ENCODE measurements at places on chromosomes 5 and 9.

DNA sequence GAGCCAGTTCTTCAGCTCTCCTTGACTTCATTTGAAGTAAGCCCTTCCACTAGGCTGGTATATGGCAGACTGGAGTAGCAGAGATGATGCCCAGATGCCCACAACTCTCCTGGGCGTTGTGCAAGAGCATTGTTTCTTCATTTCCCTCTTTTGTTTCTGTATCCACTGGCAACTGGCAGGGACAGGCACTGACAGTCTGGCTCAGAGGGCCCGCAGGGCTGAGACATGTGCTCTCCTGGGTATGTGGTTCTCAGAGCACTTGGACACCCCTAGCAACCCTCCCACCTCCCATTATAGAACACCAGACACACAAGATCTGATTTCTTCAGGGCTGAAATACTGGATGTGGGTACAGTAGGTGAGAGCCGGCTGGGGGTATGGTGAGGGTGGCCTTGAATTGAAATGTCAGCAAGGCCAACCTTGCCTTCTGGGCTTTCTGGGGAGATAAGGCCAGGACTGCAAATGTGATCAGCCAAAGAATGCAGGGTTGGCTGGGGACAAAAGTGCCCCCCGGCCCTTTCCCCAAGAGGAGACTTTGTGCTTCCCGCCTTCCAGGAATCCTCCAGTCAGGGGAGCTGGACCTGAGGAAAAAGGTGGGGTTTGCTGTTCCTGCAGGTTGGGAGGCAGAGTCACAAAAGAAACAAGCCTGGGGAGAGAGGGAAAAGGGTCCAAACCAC is 28.6 kb upstream of the CTNNA1 start:
- DNase-seq, result no peak

DNA sequence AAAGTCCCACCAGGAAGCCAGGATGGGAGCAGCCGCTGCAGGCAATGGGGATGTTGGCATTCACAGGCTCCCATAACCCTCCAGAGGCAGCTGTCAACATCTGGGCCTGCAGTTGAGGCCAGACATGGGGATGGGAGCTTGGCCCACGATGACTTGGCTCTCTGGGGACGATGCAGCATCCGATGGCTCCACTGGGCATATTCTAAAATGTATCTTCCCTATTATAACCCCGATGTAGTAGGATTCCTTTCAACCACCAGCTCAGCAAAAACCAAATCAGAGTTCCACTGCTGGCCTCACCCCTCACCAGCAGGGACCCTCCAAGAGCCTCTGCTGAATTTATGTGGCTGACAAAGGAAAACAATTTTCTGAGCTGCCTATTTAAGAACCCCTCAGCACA is 7.1 kb downstream of the SPRY4 start:
- no peak for DNase-seq

DNA sequence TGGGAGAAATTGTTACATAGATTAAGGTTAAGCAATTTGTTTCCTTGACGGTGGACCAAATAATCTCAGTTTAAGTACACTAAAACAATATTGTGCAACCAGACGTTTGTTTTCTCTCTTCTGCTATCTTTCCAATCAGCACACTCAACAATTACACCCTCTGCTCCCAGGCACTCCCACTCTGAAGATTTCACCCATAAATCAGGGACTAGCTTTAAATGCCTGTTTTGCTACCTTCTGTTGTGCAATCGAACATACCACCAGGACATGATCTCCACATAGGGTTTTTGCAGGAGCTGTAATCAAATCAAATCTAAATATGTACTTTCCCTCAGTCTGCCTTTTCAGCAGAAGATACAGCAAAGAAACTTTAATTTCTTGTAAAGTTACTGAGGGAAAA is 405.8 kb upstream of the TLE4 start:
- no peak for DNase-seq

GRCh38 chr5:59588922-59589321 is 304.6 kb downstream of the PDE4D start:
- no peak for DNase-seq

- no peak for DNase-seq
Measured at GRCh38 chr5:59661954-59662615, 231.4 kb downstream of the PDE4D start.

DNA sequence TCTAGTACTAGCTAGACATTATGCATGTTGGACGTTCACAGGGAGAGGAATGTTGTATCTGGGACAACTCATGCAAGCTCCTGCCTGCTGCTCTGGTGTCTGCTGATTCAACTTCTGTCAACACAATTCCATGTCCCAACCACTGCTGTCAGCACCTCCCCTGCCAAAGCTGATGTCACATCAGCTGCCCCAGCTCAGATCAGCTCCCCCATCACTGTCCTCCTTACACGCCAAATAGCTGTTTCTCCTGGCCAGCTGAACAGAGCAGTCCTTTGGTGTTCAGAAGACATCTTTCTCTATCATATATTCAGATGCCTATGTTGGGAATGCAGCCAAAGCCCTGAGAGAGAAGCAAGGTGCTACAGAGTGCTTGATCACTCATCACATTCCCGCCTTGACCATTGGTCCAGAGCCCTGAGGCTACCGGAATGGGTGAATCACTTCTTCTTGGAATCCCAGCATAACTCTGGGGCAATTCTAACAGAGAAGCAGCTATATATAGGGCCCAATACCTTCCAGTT is 223.3 kb downstream of the SEC61B start:
- DNase-seq, result no peak

DNA sequence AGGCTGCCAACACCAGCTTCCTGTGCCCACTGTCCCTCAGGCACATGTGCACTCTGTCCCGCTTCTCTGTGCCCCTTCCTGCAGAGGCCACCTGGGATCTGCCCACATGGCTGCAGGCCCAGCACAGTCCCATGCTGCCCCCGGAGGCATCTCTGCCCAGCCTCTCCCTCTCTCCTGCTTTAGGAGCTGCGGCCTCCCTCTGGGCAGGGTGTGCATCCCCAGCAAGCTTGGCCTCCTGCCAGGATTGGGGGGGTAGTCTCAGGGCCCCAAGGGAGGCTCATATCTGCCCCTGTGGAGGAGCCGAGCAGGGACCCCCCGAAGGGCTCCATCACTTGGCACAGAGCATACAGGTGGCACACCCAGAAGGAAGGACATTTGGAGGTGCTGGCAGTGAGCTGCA is 24.8 kb downstream of the FLT4 start:
- no peak for DNase-seq

- DNase-seq, result peak; percentile 2
Measured at GRCh38 chr5:53381-54174, 38.4 kb upstream of the PLEKHG4B start.

- DNase-seq, result no peak
Measured at GRCh38 chr5:14322437-14323187, 179.5 kb downstream of the TRIO start.

DNA sequence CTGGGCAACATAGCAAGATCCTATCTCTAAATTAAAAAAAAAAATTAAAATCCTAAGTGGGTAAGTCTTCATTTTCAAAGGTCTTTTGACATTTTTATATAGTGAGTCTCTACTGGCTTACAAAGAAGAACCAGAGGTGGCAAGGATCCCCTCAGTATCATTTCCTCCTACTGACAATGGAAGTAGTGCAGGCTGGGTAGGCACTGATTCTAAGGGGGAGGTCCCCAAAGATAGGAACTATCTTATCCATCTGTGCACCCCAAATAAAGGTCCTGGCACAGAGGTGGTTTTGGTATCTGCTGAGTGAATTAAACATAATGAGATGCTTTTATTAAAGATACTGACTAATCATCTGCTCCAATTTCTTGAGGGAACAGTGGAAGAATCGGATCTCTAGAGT is 4.2 kb downstream of the FAM193B start:
- no peak for DNase-seq

DNA sequence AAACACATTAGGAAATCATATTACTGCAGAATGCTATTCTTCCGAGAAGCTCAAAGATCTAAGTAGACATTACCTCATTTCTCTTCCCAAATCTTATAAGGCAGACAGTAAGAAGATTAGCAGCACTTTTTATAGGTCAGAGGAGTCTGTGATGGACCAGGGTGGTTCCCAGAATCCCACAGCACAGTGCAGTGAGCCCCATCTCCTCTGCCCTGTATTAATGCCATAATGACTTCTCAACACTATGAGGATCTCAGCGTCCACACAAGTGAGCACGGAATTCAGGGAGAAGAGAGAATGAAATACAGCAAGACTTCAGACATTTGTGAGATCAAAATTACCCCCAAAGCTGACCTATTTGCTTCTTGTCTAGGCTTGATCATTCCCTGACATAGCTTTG is 49.9 kb downstream of the PRUNE2 start:
- DNase-seq, result no peak

DNA sequence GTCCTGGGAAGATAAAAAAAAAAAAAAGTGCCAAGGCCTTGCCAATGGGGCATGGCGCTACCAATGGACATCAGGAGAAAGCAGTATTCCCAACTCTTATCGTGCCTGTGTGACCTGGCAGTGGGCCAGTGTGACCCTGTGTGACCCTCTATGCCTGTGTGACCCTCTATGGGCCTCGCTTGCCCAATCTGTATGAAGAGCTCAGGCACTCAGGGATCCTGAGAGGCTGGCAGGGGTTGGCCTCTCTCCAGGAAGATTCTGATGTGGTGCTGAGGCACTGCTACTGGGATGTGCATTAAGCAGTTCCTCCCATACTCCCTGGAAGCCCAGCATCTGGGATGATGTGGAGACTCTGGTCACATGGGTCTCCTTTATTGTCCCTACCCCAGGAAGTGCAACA is 179.2 kb downstream of the MACROH2A1 start:
- DNase-seq, result no peak

DNA sequence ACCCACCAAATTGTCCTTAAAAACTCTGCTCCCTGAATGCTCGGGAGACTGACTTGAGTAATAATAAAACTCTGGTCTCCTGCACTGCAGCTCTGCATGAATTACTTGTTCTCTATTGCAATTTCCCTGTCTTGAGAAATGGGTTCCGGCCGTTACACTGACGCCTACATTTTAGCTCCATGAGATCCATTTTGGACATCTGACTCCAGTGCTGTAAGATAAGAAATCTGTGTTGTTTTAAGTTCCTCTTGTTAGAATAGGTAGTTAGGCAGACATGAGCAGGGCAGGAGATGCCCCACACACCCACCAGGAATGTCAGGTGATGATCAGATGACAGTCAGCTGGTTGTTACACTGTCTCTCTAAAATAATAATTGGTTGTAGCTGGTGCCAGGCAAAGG is 125.8 kb upstream of the SHB start:
- DNase-seq, result no peak

- no peak for DNase-seq
Measured at GRCh38 chr5:164059471-164059870, 554.1 kb downstream of the MAT2B start.

DNA sequence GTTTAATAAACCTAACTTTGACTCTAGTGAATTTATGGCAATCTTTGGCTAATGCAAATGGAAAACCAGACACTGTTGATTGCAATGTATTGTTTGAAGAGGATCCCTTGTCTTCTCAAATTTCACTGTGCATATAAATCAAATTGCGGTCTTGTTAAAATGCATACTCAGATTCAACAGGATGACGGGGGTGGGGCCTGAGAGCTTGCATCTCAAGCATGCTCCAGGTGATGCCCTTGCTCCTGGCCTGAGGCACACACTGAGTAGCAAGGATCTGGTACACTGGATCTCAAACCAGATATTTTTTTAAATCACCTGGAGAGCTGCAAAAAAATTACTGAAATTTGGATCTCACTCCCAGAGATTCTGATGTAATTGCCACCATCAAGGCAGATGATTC is 463.7 kb downstream of the DNAH5 start:
- DNase-seq, result no peak

DNA sequence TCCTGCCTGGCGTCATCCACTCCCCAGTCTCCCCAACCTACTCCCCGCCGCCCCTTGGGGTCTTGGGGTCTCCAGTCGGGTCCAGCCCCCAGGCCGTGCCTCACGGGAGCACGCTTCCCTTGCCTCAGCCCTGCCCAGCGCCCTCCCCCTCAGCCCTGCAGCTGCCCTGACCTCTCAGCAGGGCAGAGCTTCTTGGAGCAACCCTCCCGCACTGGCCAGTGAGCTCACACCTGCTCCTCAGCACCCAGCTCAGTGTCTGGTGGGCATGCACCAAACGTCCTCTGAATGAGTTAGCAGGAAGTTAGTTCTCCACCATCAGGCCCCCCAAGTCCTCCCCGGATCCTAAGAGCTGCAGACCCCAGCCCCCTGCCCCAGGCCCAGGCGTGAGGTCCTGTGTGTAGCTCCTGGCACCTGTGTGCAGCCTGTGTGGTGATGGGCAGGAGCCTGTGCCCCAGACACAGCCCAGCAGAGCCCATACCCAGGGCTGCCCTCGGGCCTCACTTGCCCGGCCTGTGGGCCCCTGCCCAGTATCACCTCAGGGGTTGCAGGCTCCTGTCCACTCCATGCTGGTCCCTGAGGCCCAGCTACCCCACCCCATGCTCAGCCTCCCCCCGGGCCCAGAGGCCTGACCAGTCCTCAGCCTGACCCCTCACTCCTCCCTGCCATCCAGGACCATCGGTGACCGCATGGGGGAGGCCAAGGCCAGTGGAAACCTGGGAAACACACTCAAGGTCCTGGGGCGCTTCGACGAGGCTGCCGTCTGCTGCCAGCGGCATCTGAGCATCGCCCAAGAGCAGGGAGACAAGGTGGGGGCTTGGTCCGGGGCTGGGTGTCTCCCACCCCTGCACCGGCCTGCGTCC is 8.2 kb downstream of the GPSM1 start:
- DNase-seq, result no peak

GRCh38 chr5:38598296-38598993 is 42.0 kb upstream of the LIFR start:
- DNase-seq, result no peak

DNA sequence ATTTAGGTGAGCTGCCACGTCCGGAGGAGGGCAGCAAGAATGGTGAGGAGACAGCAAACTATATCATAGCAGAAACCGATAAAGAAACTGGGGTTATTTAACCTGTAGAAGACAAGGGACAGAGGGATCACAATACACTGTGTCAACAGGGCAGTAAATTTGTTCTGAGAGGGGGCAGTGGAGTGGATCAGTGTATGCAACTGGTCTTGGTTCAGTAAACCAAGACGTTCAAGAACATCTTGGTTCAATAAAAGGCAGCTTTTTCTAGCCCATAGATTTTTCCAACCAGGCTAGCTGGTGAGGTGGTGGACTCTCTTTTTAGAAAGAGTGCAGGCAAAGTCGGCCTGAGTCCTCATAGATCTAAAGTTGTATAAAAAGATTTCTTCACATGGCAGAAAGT is 55.3 kb downstream of the PLAC8L1 start:
- no peak for DNase-seq

All from CD4-positive, alpha-beta T cell treated with Interleukin-17A for 1 hour (primary cell).